ENCODE measurements at places on chromosomes 2 and 18. TPM values are rescaled to one million over a fixed set of nuclear protein-coding genes. Genes with fewer than 3 reads are reported as not detected.

The NGEF gene
- total RNA-seq, result not detected

The ATP6V1B1 gene
- not detected for total RNA-seq

The VAMP8 gene
- total RNA-seq, result 94.3 TPM

The MTLN gene
- total RNA-seq, result 92.1 TPM

The RAB27B gene
- not detected for total RNA-seq

DNA sequence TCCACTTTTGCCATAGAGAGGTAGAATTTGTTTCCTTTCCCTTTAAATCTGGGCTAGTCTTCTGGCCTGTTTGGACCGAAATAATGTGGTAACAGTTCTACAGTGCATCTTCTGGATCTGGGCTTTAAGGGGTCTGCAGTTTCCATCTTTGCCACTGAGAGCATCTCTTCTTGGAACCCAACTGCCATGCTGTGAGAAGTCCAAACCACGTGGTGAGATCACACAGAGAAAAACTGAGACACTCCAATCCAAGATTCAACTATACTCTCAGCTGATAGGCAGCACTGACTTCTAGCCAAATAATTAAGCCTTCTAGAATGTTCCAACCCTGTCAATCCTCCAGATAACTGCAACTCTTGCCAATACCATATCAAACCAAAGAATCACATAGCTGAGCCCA, 261.1 kb downstream of the INSIG2 start:
- no peak for DNase-seq

GRCh38 chr2:168962636-168963035, 61.5 kb downstream of the G6PC2 start:
- no peak for DNase-seq

- DNase-seq, result no peak
Observed at GRCh38 chr18:32908424-32908805, 135.6 kb upstream of the KLHL14 start.

DNA sequence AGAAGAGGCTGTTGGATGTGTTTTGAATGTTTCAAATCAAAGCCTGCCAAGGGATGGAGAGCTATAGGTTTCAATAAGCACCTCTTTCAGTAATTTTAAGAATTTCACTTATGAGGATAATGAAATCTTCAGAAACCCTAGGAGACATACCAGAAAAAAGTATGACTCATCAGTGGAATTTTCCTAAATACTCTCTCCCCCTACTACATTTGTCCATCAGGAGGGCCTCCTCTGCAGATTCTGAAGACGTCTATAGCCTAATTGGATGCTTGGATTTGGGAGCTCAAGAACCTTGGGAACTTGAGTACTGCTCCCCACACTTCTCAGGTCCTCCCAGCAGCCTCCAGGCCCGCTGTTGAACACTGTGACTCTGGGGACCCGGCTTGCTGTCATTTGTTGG, 374.3 kb downstream of the SLC4A3 start:
- DNase-seq, result no peak

DNA sequence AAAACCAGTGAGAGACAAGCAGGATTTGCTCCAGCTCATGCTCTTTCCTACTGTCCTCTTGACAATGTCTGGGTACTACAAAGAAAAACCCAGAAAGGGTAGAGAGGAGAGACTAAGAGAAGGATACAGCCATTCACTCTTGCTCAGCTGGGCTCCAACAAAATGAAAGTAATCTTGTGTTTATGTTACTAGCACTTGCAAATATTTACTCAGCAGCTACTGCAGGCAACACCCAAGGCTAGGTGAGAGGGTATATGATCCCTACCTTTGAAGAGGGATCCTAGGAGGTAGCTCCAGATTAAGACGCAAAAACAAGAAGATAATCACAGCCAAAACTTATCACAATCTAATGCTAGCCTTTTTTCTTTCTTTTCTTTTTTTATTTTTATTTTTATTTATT, 329.6 kb upstream of the ACVR2A start:
- no peak for DNase-seq

Measured in activated naive CD8-positive, alpha-beta T cell treated with anti-CD3 and anti-CD28 coated beads for 36 hours (primary cell).